ENCODE measurements at places on chromosomes 3 and 15.

DNA sequence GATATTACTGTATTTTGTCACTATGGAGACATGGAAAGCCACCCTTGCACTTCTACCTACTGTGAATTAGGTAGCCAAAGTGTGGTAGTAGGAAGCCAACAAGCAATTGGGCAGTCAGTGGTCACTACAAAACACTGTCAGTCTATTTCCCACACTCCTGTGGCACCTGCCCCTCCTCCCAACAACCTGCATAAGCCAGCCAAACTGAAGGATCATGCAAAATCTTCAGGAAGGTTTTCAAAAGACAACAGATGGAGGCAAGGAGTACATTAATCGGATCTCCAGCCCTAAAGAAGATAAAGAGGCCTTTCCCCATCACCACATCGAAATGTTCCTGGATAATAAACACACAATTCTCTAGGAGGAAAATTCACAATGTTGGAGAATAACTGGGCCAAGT is 11.9 kb downstream of the POMGNT2 start:
- no peak for DNase-seq

GRCh38 chr3:39147711-39148434 is 5.5 kb downstream of the CSRNP1 start:
- DNase-seq, result peak; percentile 52

- DNase-seq, result no peak
Measured at GRCh38 chr15:89621547-89621946, 33.7 kb downstream of the KIF7 start.

GRCh38 chr3:195899701-195900435 is 8.5 kb downstream of the TNK2 start:
- no peak for DNase-seq

- DNase-seq, result no peak
Measured at GRCh38 chr15:100597862-100598261, 4.1 kb downstream of the LINS1 start.

DNA sequence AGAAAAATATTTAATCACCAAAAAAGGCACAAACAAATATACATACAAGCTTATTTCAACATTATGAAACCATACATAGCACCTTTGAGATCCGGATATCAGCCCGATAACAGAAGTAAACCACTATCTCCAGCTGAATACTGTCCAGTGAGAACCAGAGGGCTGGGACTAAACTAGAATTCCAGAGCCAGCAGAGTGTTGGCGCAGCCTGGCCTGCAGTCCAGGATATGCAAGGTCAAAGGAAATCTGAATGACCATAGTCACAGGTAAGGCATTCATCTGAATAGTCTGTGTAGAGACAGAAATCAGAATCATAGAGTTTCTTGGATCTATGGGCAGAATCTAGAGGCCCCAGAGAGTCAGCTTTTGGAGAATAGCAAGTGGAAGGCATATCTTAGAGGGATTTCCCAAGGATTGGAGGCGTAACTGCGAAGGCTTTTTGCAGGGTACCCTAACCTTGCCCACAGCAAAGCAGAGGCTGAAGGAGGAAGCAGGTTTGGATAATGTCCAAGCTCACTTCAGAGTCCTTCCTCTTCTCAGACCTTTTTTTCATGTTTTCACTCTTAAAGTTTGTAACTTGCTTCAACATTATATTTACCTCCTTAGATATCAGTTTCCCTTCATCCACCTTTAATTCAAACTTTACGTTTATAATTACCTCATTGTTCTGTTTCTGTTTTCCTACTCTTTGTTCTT is 32.5 kb upstream of the TP63 start:
- DNase-seq, result no peak

GRCh38 chr15:82314769-82315518 is 34.3 kb downstream of the GOLGA6L10 start:
- DNase-seq, result no peak

- no peak for DNase-seq
Measured at GRCh38 chr3:199835-200234, 3.3 kb downstream of the CHL1 start.

DNA sequence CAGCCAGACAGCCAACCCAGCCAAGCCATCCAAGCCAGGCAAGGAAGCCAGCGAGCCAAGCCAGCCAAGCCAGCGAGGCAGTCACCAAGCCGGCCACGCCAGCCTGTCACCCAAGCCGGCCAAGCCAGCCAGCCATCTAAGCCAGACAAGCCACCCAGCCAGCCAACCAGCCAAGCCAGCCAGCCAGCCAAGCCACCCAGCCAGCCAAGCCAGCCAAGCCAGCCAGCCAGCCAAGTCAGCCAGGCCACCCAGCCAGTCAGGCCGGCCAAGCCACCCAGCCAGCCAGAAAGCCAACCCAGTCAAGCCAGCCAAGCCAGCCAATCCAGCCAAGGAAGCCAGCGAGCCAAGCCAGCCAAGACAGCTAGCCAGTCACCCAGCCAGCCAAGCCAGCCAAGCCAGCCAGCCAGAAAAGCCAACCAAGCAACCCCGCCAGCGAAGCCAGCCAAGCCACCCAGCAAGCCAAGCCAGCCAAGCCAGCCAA is 201.2 kb downstream of the GOLGA6L6 start:
- peak; percentile 40 for DNase-seq

DNA sequence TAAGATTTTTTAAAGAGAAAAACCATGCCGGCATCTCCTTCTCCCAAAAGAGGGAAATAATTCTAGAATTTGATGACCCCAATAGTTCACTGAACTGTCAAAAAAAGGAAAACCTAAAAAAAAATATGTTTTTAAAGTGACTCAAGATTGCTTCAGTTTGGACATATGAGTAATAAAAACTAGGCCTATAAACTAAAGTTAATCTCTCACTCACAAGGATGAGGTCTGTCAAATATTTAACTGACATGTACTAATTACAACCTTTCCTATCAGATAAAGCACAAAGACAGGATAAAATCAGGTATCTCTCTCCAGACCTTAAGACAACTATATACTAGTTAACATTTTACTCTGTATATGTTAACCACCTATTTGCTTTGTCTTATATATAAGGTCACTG is 231.9 kb downstream of the NSUN3 start:
- DNase-seq, result no peak

- DNase-seq, result no peak
Measured at GRCh38 chr3:27978440-27978839, 256.3 kb upstream of the EOMES start.

DNA sequence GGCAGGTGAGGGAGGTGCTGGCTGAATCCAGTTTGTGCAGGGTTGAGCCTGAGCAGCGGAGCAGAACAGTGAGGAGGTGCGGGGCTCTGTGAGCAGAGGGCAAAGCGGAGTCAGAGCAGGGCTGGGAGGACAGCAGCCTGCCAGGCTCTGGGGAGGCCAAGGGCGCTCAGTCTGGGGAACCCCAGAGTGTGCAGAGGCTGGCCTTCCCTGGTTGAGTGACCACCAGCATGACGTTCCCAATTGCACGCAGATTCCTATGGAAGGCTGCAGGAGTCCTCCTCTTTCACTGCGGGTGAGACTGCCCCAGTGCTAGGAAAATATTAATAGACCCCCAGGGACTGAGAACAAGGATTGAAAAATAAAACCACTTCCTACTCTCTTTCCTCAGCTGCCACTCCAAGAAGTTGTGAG is 13.2 kb downstream of the MRAS start:
- no peak for DNase-seq

- DNase-seq, result no peak
Measured at GRCh38 chr3:135840436-135840835, 125.1 kb upstream of the PPP2R3A start.

GRCh38 chr3:118578559-118578958 is 456.1 kb downstream of the IGSF11 start:
- DNase-seq, result no peak

- no peak for DNase-seq
Measured at GRCh38 chr3:148943506-148944205, 47.7 kb upstream of the GYG1 start.

DNA sequence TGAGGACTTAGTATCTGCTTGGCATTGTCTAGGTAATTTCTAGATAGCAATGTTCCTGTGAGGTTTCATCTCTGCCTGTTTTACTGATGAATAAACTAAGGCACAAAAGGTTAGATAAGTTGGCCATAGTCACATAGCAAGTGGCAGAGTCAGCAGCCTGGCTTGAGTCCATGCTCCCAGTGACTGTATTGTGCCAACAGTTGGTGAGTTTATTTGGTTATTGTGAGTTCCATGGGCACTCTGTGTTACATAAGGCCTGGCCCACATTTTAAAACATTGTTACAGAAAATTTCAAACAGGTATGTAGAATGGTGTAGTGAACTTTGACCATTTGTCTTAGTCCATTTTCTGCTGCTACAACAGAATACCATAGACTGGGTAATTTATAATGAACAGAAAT is 15.2 kb downstream of the MCM2 start:
- DNase-seq, result no peak

- DNase-seq, result no peak
Measured at GRCh38 chr3:65552434-65552833, 486.3 kb downstream of the MAGI1 start.

GRCh38 chr15:81947548-81947947 is 98.3 kb downstream of the MEX3B start:
- no peak for DNase-seq
